ENCODE measurements at places on chromosomes 6 and 20.

GRCh38 chr6:23244300-23244699, 674.9 kb downstream of the HDGFL1 start:
- no peak for DNase-seq

GRCh38 chr6:102813489-102814275, 1420.2 kb downstream of the GRIK2 start:
- no peak for DNase-seq

DNA sequence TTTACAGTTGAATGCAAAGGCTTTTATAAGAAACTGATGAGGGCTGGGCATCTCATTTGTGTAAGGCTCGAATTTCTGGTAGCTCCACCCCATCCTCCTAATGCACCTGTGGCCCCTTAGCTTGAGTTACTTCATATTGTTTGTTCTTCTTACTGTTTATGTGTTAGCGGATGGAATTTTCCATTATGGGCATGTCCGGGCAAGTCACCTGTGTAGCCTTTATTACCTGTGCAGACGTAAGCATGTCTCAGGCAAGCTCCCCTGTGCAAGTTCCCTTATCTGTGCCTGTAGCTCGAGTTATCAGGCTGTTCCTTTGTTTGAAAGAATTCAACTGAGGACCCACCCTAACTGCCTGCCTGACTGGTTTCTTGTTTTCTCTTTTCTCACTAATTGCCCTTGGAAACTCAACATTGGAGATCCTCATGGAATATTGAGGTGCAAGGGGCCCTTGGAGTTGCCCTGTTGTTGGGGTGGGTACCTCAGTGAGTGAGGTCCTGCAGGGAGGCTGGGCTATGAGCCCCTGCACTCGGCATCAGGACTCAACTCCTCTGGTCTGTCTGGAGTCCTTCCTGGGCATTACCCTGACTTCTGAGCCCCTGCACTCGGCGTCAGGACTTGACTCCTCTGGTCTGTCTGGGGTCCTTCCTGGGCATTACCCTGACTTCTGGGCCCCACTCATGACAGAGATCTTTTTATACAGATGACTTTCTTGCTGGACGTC, 207.9 kb upstream of the SULF2 start:
- DNase-seq, result no peak

DNA sequence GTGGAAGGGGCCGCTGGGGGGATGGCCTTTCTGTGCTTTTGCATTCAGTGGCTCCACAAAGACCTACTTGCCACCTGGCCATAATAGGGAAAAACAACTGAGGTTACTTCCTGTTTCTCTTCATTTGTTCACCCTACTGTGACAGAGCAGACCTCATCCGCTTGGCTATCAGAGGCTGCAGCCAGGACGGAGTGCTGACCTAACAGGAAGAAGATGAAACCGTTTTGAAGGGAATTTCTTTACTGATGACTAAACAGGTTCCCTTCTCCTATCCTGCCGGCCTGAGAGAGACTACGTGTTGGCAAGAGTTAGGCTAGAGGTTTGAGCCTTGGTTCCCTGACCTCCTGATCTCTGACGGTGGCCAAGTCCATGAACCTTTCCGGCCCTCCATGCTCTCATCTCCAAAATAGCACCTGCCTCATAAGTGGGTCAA, 21.3 kb downstream of the PRR18 start:
- DNase-seq, result no peak

DNA sequence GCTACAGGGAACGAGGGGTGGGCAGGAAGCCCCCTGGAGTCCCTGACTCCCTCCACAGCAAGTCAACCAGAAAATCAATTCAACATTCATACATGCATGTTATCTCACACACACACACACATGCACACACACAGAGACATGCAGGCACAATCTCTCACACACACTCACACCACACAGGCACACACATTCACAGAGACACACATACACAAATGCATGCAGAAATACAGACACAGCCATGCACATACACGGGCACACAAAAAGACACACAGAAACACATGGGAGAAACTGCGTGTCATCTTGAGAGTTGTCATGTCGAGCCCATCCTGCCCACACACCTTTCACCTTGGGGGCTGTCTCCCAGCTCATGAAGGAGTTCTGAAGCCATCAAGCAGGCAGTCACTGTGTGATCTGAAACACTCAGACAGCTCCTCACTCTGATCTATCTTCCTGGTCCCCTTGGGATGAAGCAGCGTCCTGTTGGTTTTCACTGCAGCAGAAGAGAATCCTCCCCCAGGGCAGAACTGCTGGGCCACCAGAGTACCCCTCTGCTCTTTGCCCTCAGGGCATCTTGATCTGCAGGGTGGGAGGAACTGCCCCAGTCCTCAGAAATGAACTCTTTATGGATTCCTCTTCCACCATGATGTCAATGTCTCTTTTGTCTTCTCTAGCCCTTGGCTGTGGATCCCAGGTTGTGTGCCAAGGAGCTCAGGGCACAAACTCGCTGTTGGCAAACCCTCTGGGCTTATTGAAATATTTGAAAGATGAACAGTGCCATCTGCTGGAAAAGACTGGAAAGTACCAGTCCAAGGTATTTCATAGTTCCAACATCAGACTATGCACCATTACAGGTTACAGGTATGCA, 8.8 kb downstream of the RAET1L start:
- DNase-seq, result no peak

DNA sequence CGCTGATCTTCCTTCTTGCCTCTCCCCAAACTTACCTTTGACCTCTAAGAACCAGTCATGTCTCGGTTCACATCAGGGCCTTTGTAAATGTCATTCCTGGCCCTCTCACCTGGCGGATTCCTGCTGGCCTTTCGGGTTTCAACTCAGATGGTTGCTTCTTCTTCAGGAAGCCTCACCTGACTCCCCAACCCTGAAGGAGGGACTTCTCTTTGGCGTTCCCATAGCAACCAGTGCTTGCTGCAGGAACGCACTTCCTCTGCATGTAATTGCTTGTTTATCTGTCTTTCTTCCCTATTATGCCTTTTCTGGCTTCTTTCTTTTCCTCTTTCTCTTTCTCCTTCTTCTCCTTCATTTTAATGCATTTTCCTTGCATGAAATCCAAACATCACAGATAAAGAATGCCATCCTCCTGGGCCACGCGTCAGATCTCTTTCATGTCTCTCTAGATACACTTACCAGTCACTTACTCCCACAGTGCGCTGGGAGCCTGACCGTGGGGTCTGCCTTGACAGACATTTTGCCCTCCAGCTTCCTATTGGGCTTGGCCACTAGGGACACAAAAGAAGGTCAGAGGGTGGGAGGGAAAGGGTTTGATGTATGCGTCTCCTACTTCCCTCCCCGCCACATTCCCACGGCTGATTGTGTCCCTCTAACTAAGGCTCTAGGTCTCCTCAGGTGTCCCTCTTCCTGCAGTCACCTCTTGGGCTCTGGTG, 295.7 kb upstream of the TSHZ2 start:
- no peak for DNase-seq

GRCh38 chr6:63268574-63268973, 51.2 kb downstream of the LGSN start:
- no peak for DNase-seq
